ENCODE measurements at places on chromosomes 5 and 9.

- no peak for DNase-seq
Measured at GRCh38 chr9:83116026-83116425, 53.1 kb upstream of the RASEF start.

- DNase-seq = no peak
Measured at GRCh38 chr5:116466727-116467464, 107.7 kb downstream of the SEMA6A start.

- DNase-seq = no peak
Measured at GRCh38 chr5:128857076-128857677, 108.1 kb upstream of the SLC27A6 start.

- DNase-seq = no peak
Measured at GRCh38 chr5:26416911-26417310, 621.5 kb downstream of the CDH9 start.

DNA sequence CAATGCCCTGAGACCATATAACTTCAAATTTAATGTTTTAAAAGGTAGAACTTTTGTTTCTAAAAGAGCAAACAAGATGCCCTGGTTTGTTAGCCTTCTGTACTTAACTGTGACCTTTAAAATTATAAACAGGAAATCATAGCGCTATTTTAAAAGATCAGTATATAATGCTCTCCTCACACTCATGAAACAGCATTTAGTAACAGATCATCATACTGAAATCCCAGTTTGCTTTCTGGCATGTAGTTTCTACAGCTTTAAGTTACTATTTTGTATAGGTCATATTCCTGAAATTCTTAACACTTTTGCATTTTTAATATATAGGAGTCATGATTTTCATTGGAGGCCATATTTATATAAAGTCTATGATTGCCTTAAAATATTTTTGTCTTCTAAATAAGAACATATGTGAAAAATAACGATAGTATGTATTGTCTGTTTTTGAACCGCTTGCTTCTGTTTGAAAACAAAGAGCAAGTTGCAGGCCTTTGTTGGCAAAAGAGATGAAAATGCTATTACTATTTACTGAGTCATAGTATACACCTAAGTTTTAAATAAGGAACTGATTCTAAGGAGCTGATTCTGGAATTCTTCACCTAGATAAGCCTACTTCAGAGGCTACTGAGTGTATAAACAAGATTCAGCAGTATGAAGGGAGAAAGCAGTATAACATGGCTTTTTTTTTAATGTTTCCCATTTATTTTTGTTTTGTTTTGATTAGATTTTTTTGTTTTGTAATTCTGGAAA lies 20.5 kb downstream of the SRFBP1 start:
- DNase-seq = no peak

DNA sequence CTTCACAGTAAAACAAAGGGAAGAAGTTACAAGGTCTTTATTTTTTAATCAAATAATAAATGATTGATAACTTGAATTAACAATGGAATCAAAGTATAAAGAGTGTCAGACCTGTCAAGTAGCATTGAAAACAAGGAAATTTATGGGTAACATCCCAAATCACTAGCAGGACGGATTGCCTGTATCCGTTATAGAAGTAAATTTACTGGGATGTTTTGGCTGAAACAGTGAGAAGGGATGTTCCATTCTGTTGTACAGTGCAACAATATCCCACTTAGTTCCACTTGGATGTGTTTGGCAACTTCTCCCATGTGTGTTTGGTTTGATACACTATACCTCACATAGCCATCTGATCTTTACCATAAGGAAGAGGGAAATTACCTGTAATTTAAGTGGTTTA lies 421.0 kb upstream of the CHD1 start:
- DNase-seq = no peak

DNA sequence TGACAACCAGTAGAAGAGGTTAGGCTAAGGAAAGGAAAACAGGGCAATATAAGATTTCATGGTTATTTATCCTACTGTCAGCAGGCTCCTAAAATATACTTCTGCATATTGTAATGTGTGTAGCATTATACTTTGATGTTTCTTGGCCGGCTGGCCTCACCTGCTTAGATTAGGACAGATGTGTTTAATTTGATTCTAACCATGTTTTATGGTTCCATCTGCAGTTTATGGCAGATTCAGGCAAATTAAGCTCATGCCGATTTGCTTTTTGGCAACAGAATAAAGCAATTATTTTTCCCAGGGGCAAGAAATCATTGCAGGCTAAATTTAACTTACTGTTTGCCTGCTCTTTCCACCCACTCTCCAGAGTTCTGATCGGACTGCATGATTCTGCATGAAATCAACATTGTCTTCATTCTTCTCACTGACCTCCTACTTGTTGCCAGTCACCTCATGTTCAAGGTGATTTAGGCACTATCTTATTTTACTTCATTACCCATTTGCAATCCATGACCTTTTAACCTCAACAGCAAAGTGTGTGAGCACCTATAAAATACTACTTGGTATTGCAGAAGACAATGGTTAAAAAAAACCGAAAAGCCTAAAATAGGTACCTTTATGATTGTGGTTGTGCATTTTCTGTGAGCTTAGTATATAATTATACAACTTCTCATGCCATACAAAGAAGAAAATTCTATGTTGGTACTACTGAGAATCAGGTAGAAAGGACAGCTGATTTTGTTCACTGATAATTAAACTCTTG lies 125.2 kb downstream of the EDIL3 start:
- DNase-seq = no peak
